ACHN (cell line): ENCODE measurements at places on chromosomes 3 and 15.

- DNase-seq: no peak
Measured at GRCh38 chr15:83762367-83762766, 108.4 kb downstream of the ADAMTSL3 start.

DNA sequence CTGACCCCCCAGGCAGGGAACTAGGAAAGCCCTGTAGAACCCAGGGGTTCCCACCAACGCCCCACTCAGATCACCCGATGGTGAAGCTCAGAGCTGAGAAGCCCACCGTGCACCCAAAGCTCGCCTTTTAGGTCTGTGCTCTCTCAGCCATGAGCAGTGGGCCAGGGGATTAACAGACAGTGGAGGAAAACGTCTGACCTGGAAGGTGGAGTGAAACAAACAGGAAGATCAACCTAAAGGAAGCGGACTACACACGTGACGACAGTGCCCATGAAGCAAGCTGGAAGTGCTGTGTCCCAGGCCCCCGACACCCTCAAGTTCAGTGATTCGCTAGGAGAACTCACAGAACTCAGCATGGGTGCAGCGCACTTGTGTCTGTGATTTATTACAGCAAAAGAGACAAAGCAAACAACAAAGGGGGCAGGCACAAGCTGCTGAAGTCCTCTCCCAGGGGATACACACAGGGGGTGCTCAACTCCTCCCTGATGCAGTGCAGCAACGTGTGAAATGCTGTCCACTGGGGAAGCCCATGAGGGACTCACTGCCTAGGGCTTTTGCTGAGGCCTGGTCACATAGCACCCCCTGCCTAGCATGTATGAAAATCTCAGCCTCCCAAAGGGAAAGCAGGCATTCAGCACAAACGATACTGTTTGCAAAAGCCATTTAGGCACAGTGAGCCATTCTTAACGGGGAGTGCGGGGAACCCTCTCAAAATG, 43.5 kb downstream of the CFAP92 start:
- peak; percentile 33 for DNase-seq

- DNase-seq: peak; percentile 26
Measured at GRCh38 chr3:115623044-115623868, at the start of gene GAP43. Gene GAP43 (plus strand): TSS chr3:115623510. CDS start chr3:115623690, 180 bp downstream.

- no peak for DNase-seq
Measured at GRCh38 chr3:139095803-139096466, 51.2 kb upstream of the PRR23C start.

GRCh38 chr3:76500746-76501275, 539.1 kb upstream of the ROBO2 start:
- DNase-seq: no peak

DNA sequence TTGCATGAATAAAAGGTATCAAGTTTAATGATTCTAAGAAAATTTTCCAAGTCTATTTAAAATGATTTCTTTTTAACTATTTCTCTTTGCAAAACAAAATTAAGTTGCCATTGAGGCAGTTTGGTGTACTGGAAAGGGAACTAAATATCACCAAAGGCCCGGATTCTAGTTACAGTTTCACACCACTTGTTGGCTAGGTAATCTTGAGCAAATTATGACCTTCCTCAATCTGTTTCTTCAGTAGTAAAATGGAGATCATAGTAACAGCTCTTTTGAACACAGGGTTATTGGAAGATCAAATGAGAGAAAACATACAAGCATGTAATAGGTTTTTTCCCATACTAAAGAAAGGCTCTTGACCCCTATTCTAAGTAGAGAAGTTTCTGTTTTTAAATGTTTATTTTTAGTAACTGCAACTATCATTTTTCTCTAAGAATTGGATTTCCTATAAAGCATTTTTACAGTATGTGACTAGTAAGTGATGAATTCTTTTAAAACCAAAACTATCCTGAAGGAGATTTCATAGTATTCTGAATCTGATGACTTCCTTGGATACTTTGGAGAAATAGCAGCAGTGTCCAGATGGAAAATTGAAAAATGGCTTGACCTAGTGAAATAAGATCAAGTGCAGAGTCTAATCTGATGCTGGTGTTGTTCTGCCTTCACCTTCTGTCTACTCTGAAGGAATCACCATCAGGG, 15.7 kb downstream of the SCAANT1 start:
- no peak for DNase-seq

- DNase-seq: no peak
Measured at GRCh38 chr3:31275038-31275572, 257.6 kb upstream of the STT3B start.

- DNase-seq: no peak
Measured at GRCh38 chr3:23800731-23801130, 5.0 kb upstream of the UBE2E1 start.

DNA sequence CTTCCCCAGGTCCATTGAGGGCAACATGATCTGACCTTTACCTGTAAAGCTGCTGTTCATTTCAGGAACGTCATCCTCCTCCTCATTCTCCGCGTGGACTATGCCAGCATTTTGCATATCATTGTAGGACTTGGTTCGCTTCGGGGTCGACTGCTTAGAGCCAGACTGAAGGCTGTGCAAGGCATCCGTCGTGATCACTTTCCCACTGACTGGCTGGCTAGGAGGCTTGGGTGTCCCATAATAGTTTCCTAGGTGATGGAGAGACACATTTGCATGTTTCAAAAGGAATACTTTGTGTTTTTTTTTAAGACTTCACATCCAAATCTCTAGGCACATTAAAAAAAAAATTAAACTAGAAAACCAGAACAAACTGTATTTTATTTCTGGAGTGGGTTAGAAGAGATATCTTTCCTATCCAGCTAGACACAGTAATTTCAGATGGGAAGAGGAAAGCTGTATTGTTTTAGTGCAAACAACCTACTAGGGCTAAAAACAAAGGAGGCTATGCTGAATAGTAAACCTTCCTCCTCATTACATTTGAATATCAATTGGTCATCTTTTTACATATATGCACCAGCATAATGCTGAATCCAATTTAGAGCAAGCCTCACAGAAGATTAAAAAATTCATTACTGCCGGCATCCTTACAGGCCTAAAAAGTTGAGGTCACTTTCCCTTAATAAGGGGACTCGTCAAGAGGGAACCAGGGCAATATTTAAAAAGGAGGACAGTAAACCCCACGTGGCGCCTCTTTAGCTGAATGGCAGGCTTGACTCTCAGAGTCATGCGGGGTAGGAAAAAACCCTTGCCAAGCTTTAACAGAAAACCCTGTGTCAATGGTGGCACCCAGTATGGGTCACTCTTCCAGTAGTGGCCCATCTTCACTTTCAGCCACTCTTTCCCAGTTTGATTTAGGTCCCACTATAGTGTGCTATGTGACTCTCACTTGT, 559.9 kb downstream of the MAGI1 start:
- DNase-seq: no peak

DNA sequence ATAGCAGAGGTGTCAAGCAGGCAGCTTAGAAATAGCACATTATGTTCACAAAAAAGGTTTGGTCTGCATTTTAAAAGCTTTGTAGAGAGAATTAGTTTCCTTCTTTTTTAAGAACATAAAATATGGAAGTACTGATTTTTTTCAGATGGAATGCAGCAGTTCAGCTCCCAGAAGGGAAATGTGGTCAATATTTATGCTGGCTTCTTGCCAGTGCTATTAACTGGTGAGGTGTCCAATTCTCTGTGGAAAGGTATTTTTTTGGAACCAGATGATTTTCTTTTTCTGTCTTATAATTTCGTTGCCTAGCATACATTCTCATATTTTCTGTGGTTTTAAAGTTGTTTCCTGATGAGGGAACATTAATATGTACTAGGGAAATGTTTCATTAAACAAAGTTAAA, 211.4 kb upstream of the ZNF385D start:
- no peak for DNase-seq

- DNase-seq: no peak
Measured at GRCh38 chr3:112643621-112644240, 2.8 kb upstream of the CCDC80 start.

DNA sequence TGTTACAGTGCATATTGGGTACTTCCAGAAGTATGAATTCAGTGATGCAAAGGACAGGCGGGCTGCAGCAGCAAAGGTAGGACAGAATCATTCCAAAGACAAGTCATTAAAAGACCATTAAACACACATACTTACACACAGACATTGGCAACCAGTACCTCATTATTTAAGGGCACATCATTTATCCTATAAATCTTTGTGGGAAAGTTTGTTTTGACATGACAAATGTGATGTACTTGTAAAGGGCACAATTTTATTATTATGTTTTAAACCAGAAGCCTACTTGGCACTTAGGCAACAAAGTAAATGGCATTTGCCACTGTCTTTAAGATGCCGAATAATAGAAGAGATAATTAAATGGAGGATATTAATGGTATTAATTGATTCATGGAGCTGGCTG, 22.7 kb downstream of the ARIH1 start:
- no peak for DNase-seq

- no peak for DNase-seq
Measured at GRCh38 chr15:95304151-95304946, 1026.2 kb upstream of the NR2F2 start.
